Dorsolateral prefrontal cortex (tissue), 122 donors: ENCODE measurements at places on chromosomes 1 and 21.
A peak's percentile ranks its signal among the peaks of the same experiment; 100 is the strongest.

- DNase-seq: no peak
Observed at GRCh38 chr1:27624467-27625178, 10.4 kb downstream of the FGR start.

- no peak for DNase-seq
Observed at GRCh38 chr1:217846733-217847132, 215.6 kb downstream of the SPATA17 start.

DNA sequence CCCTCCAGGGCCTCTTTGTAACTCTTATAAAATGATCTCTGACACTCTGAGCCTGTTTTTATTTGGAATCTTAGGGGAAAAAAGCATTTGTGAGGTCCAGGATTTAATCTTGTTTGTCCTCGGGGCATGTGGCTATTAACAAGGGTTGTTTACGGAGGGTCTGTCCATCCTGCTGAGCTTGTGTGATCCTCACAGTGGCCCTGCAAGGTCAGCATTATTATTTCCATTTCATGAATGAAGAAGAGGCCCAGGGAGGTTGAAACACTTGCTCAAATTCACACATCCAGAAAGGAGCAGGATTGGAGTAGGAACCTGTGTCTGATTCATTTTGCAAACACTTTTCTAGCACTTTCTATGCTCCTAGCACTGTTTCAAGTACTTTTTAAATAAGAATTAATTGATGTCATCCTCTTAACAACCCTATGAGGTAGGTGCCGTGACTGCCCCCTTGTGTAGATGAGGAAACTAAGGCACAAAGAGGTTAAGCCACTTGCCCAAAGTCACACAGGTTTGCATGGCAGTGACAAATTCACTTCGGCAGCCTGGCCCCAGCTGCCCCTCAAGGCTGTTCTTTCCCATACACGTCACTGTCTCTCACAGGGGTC lies 178.9 kb downstream of the MIS18A start:
- DNase-seq: no peak

GRCh38 chr1:154348429-154349076 lies 23.2 kb downstream of the ATP8B2 start:
- DNase-seq: no peak

DNA sequence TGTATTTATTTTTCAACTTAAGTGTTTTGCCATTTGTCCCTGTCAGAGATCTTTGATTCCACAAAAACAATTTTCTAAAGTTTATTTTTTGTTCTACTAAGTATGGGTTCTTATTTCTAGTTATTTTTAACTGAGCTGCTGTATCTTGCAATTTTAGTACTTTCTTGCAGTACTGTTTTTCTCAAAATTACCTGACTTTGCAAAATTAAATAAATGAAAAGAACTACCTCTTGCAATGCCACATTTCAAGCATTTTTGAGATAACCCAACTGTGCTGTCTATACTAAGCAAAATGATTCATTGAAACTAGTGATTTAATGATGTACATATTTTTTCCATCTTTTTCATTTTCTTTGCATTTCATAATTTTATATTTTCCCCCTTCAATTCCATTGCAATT lies 71.5 kb upstream of the ADGRL2 start:
- DNase-seq: no peak

- DNase-seq: no peak
Observed at GRCh38 chr1:12174924-12175810, 8.4 kb downstream of the TNFRSF1B start.

GRCh38 chr1:184027826-184028695 lies 9.5 kb downstream of the COLGALT2 start:
- DNase-seq: no peak

- no peak for DNase-seq
Observed at GRCh38 chr1:76027341-76027740, 47.2 kb upstream of the ST6GALNAC3 start.

GRCh38 chr1:163442895-163443294 lies 121.1 kb downstream of the NUF2 start:
- no peak for DNase-seq

- DNase-seq: no peak
Observed at GRCh38 chr1:3455670-3456448, 1.4 kb downstream of the ARHGEF16 start.

GRCh38 chr1:3550511-3551289 lies 60.6 kb downstream of the MEGF6 start:
- no peak for DNase-seq

DNA sequence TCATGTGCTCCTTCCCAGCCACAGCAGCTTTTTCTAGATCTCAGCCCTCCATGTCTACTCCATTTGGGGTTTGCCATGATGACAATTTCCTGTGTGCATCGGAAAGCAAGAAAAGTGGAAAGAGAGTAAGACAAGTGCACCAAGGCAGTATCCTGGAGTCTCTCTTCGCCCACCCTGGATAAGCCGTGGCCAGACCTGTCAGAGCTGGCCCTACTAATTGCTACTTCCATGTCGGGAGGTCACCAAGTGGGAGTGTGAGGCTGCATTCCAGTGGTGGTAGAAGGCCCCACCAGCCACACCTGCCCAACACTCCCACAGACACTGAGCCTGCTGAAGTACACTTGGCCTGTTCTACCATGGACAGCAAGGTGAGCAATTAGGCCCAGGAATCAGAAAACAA lies 14.0 kb upstream of the LORICRIN start:
- no peak for DNase-seq

DNA sequence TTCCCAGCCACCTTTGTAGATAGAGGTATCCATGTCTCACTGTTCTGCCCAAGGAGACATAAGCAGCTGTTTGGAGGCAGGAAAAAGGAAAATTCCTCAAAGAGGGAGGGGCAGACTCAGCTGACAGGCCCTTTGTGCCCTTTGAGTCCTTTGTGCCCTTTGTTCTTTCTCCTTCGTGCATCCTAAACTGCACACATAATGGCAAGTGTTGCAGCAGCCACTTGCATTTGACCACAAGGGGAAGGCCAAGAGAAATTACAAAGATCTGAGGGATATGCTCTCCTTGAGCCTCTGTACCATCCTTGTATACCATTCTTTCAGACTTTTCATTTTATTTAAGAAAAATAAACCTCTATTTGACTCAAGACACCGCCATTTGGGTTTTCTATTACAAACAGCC lies 71.8 kb upstream of the PKN2 start:
- no peak for DNase-seq

- no peak for DNase-seq
Observed at GRCh38 chr1:24959623-24959975, 29.5 kb upstream of the RUNX3 start.

GRCh38 chr1:113868387-113869083 lies 3.0 kb downstream of the PTPN22 start:
- DNase-seq: no peak

DNA sequence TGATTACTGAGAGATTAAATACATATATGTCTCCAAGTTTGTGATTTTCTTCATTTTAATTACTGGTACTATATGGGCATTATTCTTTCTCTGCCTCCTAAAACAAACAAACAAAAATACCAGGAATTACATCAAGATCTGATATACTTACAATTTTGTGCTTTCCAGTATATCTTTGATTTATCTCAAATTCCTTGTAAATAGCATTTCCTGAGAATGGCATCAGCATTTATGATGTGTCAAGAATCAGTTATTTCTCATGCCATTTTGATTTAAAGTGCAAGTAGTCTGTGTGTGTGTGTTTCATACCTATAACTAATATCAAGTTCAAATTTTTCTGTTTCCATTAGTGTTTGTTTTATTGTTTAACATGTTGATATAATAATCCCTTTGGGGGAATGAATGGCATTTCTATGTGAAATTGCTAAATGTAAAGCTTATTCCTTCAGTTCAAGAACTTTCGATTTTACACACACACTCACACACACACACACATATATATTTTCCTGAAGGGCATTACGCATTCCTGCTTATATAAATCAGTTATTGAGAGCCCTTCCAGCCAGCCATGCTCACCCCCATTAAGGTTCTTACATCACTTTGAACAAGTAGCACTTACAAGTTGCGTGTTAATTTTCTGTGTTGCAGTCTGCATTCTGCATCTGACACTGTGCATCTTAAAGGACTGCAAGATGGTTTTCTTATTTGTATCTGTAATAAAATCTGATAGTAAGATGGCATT lies 102.7 kb downstream of the NEK7 start:
- DNase-seq: no peak

DNA sequence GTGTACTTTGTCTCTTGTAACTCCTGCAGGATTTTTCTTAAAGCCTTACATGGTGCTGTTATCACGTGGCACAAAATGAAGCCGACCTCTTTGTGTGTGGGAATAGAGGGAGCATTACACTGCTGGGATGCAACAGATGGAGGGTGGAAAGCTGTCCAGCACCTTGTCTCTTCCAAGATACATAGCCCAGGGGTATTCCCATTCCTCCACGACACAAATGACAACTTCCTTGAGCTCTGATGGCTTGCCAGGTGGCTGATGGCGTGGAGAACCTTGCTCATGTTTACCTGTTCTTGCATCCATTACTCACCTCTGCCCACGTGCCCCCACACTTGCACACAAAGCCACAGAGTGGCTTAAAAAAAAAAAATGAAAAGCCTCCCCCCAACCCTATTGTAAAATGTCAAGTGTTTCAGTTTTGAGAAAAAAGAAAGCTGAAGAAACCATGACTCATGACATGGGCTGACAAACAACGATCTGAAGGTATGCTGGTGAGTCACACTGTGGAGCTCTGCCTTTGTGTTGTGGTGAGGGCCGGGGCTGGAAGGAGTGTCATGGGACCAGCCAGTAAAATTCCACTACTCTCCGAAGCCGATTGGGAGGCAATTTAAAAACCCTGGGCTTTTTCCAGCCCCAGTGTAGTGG lies 32.0 kb upstream of the ATP5PO start:
- peak; percentile 84 for DNase-seq

DNA sequence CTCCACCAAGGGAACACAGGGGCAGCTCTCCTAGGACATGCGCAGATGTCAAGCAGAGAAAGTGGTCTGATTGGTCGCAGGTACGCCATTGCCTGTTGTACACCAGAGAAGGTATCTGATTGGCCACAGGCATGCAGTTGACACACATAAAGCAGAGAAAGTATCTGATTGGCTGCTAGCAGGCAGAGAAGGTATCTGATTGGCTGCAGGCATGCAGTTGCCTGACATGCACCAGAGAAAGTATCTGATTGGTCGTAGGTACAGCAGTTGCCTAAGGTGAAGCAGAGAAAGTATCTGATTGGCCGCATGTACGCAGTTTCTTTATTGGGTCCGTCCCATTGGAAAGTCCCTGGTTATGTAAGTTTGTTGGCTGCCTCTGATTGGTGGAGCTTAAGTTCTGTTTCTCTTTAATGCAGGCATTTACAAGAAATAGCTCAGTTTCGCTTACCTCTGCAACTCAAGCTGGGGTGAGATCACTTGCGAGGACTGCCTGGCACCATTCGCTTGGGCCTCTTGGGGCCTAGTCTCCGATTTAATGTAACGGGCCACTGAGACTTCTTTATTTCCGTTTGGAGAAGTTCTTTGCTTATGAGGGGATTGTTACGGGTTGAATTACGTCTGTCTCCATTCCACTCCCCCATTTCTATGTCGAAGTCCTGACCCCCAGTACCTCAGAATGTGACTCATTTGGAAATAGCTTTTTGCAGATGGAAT lies 74.2 kb downstream of the SIK1 start:
- no peak for DNase-seq

GRCh38 chr1:221099747-221100595 lies 220.7 kb downstream of the HLX start:
- DNase-seq: no peak

DNA sequence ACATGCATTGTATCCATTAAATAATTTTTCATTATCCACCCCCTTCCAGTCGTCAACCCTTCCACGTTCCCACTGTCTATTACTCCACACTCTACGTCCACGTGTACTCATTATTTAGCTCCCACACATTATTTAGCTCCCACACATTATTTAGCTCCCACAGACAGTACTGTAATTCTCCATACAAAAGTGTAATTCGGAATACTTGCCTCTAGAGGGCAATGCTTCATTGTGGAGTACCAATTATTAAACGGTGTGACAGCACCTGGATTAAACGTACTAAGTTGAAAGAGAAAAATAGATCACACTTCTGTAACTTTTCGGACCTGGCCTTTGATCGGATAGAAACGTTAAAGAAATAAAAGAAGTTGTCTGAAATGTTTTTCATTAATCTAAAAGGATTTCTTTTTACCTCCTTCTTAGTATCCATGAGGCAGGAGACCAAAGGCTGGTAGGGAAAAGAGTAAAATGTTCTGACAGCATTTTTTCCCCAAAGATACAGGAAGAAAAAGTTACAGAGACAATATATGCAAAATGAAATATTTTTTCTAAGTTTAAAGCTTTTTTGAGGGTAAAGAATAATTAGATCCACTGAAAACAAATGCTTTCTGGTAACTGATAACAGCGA lies 99.2 kb downstream of the LHX8 start:
- DNase-seq: no peak

- no peak for DNase-seq
Observed at GRCh38 chr1:222788402-222789156, 26.3 kb upstream of the DISP1 start.

DNA sequence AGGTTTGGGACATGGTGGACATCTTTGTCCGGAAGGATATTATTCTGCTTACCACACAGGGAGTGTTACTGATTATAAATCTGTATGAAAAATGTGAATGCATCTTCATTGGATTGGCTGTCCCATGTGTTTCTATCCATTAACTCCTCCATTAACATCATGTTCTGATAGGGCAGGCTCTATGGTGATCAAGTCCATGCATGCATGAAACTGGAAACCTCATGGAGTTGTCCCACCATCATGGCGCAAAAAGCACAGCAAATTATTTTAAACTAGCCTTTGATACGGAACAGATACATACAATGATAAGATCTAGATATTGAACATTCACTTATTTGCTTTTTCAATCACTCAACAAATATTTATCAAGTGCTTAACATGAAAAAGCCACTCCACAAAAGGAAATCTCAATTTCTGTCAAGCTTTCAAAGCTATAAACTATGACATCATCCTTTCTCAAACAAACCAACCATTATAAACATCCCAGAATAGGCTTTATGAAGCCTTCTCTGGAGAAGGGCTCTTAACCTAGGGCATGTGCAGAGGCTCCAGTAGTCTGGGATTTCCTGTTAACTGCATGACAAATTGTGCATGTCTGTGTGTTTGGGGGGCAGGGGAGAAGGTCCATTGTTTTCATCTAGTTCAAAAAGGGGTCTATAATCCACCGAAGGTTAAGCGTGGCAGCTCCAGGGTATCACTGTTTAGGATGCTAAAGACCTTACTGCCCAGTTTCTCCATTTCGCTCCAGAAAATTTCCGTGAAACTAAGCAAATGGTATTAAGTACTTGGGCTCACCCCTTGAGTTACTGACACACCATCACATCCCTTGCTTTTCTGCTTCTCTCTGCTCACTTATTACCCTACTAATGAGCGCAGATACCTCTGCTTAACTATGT lies 46.1 kb downstream of the ADAMTS1 start:
- no peak for DNase-seq

GRCh38 chr1:155037043-155037442 lies 3.4 kb downstream of the DCST1 start:
- DNase-seq: no peak

DNA sequence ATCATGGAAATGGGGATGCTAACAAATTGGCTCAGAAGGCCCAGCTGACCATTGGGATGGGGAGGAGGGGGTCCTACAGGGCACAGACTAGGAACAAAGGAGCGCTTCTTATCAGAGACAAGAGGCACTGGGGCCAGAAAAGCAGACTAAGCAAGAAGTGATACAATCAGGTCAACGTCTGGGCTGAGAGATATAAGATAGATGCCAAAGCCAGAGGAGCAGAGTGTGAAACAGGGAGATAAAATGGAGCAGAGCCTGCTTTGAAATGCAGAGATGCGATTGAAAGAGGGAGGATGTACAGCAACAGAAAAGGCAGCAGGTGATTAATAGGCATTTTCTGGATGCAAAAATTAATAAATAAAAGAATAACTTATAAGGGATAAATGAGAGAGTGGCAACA lies 127.5 kb upstream of the SAMSN1 start:
- DNase-seq: no peak
